ENCODE measurements at places on chromosomes 5 and 9. TPM values are rescaled to one million over a fixed set of nuclear protein-coding genes. Genes with fewer than 3 reads are reported as not detected.

Gene WWC1
- 100 TPM for total RNA-seq

Gene SPAG8
- total RNA-seq: 0.72 TPM

Gene EDIL3
- 0.31 TPM for total RNA-seq

Gene STK32A
- 0.23 TPM for total RNA-seq

Gene GOLGA2
- 47.7 TPM for total RNA-seq
